Adipocyte (in vitro differentiated cells): ENCODE measurements at places on chromosomes 6 and 20.

GRCh38 chr6:28585335-28585734 lies 59.7 kb downstream of the GPX5 start:
- DNase-seq: peak; percentile 62

DNA sequence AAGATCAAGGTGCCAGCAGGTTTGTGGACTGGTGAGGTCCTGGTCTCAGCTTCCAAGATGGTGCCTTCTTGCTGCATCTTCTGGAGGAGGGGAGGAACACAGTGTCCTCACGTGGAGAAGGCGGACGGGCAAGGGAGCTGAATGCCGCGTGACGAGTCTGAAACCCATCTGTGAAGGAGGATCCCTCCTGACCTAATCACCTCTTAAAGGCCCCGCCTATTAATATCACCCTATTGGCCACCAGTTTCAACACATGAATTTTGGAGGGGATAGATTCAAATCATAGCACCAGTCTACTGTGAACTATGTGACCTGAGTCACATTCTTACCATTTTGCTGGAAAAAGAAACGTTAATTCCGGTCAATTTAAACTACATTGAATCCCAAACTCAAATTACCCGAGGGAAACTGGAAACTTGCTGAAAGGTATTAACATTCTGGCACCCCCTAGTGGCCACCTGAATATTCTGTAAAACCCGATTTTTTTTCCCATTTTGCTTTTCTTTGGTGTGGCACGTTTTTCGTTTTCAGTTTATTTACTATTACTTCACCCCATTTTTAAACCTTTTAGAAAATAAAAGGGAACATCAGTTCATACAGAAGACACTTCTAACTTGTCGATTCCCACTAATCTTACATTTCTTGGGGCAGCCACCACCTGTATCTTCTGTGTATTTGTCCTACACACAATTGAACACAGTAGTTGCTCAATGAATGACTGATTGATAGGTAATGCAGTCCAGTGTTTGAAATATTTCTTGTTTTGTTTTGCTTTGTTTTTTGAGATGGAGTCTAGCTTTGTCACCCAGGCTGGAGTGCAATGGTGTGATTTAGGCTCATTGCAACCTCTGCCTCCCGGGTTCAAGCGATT lies 17.9 kb upstream of the CCDC170 start:
- peak; percentile 85 for DNase-seq

DNA sequence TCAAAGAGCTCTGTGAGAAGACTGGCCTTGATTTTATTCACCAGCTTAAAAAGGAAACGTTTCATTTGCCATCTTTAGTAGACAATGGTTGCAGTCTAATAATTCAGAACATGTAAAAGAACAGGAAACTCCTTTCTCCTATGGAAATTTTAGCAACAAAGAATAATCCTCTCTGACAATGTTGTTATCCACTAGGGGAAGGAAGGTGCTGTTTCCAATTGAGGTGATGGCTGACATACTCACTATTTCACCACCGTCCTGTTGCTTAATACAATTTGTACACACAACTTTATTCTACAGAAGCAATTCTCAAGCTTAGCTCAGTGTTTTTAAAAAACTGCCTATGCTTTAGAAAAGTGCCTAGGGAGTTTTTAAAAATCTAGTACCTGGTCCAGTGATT lies 192.7 kb downstream of the ARHGAP18 start:
- peak; percentile 76 for DNase-seq

GRCh38 chr20:14666696-14667095 lies 329.3 kb upstream of the FLRT3 start:
- DNase-seq: no peak

- peak; percentile 85 for DNase-seq
Measured at GRCh38 chr6:106097411-106098231, 11.5 kb downstream of the PRDM1 start.

GRCh38 chr6:50549026-50549425 lies 164.3 kb upstream of the TFAP2D start:
- no peak for DNase-seq

DNA sequence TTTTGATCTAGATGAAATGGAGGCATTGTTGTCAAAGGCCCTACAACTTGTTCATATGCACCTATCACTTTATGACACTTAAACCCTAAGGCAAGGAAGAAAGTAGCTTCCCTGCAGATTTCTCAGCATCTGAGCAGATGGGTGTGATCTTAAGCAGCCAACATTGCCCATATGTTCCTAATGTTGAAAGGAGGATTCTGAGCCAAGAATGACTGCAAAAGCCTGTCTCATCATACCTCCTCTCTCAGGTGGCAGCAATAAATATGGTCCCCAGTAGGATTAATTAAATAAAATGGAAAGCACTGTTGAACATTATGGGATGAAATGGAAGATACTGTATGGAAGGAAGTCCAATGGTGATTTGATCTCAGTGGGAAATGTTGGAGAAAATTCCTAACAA lies 538.1 kb upstream of the MAN1A1 start:
- no peak for DNase-seq

DNA sequence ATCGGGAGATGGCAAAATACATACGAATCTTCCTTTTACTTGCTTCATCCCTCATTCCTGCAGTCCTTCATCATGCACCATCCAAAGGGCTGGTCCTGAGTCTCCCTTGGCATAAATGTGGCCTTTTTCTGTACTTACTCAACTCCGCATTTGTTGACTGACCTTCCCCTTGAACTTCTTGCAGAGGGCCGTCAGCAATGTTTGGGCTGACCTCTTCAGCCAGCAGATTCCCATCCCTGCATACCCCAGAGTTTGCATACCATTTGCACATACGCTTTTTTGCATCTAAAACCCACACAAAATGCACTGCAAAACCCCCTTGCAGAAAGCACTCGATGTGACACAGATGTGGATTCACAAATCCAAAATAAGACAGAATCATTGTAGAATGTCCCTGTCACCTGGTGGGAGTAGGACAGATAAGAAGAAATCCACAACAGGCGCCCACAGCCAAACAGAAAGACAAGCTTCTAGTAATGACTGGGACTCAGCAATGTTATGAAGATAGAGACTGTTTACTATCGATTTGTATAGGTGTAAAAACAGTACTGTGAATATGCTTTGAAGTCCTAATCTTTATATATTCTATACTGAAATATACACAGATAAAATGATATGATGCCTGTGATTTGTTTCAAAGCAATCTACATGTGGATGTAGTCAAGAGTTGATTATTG lies 45.8 kb downstream of the TBC1D7 start:
- no peak for DNase-seq

DNA sequence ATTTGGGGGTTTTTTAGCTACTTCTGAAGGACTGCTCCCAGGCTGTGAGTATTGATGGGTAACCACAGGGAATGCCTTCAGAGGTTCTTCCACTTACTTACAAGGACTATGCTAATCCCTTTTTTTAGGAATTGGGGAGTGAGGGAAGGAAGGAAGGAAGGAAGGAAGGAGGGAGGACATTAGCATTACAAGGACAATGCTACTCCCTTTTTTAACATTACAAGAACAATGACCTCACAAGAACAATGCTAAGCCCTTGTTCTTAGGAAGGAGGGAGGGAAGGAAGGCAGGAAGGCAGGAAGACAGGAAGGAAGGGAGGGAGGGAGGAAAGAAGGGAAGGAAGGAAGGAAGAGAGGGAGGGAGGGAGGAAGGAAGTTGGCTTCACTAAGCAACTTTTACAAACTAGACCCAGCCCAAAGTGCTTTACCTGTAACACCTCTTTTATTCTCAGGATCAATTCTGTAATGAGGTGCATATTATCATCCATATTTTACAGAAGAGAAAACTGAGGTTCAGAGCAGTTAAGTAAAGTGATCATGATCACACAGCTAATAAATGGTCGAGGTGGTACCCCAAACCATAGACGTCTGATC lies 446.8 kb upstream of the JARID2 start:
- no peak for DNase-seq

DNA sequence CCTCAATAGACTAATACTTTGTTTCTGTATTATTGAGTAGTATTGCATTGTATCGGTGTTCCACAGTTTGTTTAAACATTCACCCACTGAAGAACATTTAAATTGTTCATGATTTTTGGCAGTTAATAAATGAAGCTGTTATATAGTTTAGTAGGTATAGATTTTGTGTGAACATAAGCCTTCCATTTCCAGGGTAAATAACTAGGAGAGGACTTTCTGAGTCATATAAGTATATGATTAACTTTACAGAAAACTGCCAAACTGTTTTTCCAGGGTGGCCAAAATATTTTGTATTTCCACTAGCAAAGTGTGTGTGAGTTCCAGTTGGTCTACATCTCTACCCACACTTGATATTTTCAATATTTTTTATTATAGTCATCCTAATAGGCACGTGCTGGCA lies 70.0 kb upstream of the MLIP start:
- DNase-seq: no peak

DNA sequence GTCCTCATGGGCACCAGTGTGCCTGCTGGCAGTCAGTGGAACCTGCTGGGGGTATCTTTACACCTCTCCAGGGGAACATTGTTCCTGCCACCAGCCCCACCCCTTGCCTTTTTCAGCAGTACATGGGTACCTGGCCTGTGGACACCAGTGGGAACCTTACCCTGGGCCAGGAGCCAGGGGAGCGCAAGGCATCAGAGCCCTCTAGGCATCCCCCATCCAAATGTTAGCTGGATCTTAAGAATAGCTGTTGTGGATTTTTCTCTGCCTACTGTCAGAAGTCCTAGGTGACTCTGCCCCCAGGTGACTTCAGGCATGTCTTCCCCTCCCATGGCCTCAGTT lies 38.8 kb upstream of the ID1 start:
- no peak for DNase-seq

DNA sequence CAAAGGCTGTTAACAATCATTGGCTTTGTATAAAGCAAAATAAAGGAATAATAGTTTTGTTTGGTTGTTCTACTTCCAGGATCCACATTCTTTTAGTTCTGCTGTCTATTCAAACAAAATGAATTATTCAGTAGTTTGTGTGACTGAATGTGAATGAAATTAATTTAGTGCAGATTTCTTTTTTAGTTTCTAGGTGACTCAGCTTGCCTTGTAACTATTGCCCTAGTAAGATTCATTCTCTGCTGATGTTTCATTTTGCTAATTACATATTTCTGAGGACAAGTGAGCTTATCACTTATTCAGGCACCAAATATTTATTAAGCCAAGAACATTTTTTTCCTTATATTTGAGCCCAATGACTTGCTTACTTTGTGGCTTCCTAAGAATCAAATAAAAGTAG lies 46.5 kb upstream of the RIPOR2 start:
- peak; percentile 39 for DNase-seq
